Nucleus accumbens (tissue), 56 donors: ENCODE measurements at places on chromosomes 1 and 21.

- DNase-seq: no peak
These were observed 235.7 kb upstream of the RAB4A start for GRCh38 chr1:229035054-229035747.

- DNase-seq: no peak
These were observed 35.3 kb downstream of the LDLRAD1 start for GRCh38 chr1:53982763-53983104.

GRCh38 chr1:118890851-118891384 lies 97.2 kb downstream of the TBX15 start:
- DNase-seq: no peak

- DNase-seq: no peak
These were observed 200.0 kb downstream of the RHOU start for GRCh38 chr1:228935198-228935663.

GRCh38 chr1:227391211-227391610 lies 72.9 kb upstream of the CDC42BPA start:
- no peak for DNase-seq

GRCh38 chr21:29751473-29752185 lies 188.2 kb downstream of the GRIK1 start:
- no peak for DNase-seq

DNA sequence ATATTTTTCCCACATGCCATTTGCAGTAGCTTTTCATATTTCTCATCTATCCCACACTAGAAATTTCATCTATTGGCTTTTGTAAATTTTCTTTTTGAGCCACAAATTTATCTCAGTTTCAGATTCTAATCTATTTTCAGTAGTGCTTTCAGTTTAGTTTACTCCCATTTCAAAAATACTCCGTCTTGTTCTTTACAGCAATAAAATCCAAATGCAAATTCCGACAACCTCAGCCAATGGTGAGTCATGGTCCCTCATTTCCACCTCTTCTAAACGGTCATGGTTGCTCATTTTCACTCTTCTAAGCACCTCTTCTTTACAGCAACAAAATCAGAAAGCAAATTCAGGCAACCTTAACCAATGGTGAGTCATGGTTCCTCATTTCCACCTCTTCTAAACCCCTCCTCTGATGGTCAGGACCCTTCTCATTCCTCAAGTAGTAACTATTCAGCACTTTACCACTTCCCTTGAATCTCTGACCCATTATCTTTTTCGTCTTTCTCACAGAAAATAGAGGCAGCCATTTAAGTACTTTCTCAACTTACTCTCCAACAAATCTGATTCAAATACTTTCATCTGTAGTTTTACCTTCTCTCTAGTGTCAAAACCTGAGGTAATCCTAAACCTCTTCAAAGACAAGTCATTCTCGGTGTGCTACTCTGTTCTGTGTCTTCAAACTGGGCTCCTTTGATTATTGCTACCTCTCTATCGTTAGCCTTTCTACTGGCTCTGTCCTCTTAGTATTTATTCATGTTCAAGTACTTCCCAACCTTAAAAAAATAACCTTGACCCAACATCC lies 34.4 kb downstream of the C21orf91 start:
- no peak for DNase-seq

GRCh38 chr1:193181985-193182384 lies 4.4 kb downstream of the B3GALT2 start:
- DNase-seq: no peak

- DNase-seq: no peak
These were observed 604.9 kb upstream of the PTBP2 start for GRCh38 chr1:96116731-96117130.

DNA sequence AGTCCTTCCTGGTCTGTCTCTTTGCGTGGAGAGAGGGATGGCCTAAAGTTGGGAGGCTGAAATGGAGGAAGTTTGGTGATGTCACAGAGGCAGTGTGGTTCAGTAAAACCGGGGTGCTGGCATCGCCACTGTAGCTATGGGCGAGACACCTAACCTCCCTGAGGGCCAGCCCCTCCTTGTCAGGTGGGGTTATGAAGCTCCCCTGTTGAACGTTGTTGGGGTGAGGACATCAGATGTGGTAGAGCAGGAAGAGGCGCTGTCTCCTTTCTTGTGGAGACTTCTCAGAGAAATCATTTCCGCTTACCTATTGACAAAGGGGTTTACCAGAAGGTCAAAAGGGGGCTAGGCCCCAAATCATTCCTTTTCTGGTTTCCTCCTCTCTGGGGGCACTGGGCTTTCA lies 294.7 kb downstream of the SIPA1L2 start:
- no peak for DNase-seq

GRCh38 chr1:206067486-206068227 lies 14.7 kb downstream of the RHEX start:
- no peak for DNase-seq

GRCh38 chr1:163076446-163076845 lies 7.3 kb downstream of the RGS4 start:
- DNase-seq: no peak

GRCh38 chr1:192539297-192540092 lies 36.1 kb upstream of the RGS1 start:
- no peak for DNase-seq

DNA sequence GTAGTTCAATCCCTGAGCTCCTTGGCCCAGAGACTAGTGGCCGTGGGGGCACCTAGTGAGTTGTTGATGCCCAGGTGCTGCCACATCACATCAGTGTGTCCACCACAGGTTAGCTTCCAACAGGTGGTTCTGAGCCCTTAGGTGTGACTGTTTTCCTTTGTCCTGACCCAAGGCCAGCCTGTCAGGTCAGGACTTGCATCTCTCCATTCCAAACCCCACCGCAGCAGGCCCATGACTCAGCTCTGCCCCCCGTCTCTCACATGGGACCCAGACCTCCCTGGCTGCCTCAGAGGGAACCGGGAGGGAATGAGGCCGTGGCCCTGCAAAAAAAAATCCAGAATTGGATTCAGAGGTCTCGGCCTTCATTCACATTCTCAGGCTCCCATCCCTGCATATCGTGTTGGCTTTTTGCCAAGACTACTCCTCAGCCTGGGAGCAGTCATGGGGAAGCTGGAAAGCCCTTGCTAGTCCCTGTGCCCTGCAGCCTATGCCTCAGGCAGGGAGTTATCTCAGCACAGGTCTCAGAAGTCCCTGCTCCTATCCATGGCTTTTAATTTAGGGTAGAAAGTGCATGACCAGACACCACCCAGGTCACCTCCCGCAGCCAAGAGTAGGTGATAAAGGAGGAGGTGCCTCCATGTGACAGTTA lies 7.2 kb downstream of the INAVA start:
- no peak for DNase-seq

DNA sequence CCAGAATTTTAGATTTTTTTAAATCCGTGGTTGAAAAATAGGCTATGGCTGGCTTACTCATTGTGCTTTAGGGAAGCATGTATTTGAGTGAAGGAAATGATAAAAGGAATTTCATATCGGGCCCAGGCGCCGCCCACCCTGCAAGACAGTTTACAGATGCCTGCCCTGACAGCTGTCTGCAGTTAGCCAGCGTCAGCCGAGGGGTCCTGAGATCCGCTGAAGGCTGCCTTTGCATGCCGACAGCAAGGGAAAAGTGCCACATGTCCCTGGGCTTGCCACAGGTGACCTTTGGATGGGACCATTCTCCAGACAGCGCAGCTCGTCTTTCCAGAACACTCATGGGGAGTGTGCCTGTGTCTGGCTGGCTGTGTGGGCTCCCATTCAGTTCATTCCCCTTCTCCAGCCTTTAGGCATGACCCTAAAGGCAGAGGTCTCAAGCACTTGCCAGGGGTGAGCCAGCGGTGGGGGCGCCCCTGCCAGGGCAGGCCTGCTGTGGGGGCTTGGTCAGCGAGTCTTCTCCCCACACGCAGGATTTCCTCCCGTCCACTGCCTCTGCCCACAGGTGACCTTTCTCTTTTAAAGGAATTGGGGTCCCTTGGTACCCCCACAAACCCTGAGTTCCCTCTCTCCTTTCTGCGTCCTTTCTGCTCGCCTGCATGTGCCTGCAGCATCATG lies 46.1 kb upstream of the TRAPPC10 start:
- DNase-seq: no peak

DNA sequence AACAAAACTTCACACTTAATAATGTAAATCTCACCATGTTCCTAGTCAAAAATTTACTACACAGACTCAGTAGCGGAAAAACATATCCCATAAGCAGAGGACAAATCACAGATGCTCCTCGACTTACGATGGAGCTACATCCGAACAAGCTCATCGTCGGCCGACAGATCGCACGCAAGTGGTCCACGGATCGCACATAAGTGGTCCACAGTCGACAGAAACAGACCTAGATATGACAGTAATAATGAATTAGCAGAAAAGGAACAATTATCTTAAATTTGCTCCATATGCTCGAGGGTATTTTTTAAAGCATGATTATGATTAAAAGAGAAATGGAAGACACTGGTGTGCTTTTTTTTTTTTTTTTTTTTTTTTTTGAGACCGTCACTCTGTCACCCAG lies 36.3 kb downstream of the WDR4 start:
- DNase-seq: no peak

DNA sequence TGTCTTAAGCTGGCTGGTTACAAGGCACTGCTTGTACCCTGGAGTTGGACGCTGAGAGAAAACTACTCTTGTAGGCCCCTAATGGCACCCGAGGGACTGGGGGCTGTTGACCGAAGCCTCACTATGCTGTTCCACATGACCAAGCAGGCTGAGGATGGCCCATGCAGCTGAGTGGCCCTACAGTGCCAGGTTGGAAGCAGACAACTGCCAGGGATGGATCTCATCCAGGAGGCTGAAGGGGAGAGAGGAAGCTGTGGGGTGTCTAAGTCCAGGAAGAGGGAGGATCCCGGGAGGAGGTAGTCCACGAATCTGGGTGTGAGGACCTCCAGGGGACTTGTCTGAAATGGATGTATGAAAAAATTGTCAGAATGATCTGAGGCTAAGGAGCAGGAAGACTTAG lies 45.8 kb downstream of the FOXD2 start:
- no peak for DNase-seq

DNA sequence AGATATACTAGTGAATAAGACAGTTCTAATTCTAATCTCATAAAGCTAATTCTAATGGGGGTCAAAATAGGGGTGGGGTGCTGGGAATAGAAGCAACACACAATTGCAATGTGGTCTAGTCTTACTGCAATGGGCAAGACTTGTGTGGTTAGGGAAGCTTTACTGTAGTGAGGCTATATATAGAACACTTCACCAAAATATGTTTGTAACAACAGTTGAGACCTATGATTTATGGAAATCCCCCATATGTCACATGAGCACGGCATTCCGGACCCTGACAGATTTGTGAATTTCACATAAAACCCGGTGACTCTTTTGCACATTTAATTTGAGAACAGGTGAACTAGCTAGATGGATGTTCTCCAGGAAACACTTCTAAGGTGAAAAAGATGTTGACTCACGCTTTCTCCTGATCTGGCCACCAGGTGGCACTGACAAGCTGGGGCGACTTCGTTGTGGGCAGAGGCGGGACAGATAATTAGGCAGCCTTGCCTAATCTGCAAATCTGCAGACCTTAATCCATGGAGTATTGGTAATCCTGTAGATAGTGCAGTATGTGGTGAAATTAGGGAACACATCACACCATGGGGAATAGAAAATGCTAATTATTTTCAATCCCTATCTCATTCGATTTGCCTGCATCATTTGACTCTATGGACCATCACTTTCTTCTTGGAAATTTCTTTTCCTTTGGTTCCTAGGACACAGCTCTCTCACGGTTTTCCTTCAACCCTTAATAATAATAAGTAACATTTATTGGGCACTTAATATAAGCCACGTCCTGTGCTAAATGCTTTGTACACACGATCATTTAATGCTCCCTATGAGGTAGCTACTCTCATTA lies 37.7 kb downstream of the KIAA0040 start:
- DNase-seq: peak; percentile 2
